Osteocyte (in vitro differentiated cells): ENCODE measurements at places on chromosomes 5 and 9.
A peak's percentile ranks its signal among the peaks of the same experiment; 100 is the strongest.

DNA sequence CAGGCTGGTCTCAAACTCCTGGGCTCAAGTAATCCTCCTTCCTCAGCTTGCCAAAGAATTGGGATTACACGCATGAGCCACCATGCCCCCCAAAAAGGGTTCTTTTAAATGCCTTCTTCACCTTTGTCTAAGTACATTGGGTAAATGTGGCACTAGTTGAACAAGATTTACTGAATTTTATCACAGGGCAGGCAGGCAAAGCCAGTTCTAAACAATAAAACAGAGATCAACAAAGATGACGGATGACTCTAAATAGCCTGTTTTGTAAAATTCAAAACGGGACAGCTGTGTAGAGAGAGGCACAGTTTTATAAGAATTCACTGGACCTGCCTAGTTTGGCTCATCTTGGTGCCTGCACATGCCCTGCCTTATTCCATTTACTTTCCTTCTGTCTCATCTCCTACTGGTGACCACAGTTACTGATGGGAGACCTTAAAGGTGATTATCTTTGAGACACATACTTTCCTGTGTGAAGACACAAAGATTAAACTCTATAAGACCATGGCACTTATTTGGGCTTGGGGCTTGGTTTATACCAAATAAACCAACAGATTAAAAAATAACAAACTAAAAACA lies 149.6 kb upstream of the DMRT1 start:
- DNase-seq, result no peak

GRCh38 chr9:37747271-37747753 lies 6.3 kb upstream of the TRMT10B start:
- DNase-seq, result no peak

DNA sequence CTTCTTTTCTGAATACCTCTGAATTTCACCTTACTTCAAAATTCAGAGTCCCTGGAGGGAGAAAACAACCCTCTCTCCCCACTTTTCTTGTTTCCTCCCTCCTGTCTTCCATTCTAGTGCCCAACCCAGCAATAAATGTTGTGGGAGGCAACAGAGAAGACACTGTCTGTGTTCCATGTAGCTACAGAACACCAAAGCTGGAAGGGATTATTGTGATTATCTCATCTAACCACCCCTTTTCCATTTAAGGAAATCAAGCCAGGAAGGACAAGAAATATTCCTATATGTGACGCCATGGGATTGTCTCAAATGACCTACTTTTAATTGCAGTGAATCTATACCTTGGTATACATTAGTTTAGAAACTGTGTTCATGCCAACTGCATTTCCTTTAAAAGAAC lies 476.6 kb upstream of the TNC start:
- DNase-seq, result no peak

DNA sequence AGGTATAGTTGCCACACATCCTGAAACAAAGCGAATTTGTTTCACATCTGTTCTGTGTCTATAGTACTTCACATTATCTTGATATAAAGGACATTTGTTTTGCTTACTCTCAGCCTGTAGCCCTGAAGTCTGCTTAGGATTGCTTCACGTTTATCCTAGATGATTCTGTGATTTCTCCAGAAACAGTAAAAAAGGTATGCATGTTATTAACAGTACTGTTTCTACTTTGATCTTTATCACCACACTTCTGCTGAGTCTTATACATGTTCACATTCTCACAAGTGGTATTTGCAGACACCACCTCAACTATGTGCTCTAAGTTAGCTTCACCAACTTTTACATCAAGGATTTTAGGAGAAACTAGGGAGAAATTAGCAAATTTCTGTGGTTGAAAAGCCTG lies 47.4 kb upstream of the ADAMTS19 start:
- no peak for DNase-seq

- no peak for DNase-seq
These were observed 53.7 kb downstream of the SPATA31C2 start for GRCh38 chr9:88084357-88085183.

DNA sequence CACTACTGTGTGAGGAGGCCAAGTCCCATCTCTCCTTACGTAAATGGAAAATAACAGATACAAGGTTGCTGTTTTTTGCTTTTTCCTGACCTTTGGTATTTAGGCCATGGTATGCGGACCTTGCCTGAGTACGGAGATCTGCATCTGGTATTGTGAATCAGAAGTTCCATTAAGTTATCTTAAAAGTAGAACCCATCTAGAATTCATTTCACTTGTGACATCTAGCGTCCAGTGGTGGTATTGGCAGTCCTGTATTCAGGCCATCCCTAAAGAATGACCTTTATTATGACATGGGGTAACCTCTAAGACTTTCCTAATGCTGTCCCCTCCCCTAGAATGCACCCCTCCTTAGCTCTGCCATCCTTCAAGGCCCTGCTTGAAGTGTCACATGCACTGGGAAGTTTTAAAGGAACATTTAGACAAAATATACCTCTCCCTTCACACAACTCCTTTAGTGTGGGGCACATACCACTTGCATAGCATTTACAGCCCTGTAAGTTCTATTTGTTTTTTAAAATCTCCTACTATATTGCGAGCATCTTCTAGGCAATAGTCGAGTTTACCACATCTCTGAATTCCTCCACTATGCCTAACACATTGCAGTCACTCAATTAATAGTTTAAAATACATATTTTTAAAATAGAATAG lies 1.9 kb upstream of the SPDL1 start:
- DNase-seq, result no peak

DNA sequence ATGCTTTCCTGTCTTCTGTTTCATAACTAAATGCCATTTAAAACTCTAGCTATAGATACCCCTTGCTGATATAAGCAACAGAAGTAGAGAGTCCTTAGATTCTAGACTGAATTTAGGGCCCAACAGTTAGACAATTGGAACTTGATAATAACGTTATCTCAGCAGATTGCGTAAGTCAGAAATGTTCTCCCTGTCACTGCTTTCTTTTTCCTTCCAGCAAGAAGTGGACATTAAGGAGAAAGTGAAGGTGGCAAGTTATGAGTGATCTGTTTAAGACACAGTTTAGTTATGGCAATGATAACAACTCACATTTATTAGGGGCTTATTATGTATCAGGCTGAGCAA lies 6.9 kb upstream of the GLIS3 start:
- no peak for DNase-seq

DNA sequence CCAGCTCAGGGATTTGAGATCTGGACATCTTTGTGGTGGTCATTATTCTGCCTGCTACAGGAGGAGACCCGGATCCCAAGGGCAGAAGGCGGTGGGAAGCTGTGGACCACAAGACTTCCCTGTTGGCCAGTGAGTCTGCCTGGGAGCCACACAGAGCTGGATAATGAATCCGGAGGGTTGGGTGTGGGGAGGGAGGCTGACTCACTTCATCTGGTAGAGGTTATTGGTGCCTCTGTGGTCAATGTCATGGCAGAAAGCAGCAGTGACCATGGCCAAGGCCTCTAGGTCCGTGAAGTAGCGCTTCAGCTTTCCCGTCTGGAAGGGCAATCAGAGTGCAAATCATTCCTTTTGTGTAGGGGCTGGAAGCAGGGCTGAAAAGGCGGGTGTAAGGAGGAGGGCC lies 58.5 kb downstream of the PDE6A start:
- DNase-seq, result no peak

- DNase-seq, result no peak
These were observed 21.8 kb downstream of the MFAP3 start for GRCh38 chr5:154060606-154061005.

DNA sequence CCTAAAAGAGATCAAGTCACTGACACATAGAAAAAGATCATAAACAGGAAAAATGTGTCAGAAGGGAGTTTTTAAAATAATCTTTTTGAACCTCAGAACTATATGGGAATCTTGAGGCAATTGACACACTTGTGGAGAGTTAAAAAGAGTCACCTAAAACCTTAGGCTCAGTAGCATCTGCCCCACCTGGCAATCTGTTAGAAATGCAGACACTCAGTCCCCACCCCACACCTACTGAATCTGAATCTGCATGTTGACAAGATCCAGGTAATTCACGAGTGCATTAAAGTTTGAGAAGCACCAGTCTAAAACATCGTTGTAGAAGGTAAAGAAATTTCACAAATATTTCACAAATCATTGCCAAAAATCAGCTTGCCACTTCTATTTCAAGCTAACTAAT lies 388.3 kb downstream of the NR2F1-AS1 start:
- no peak for DNase-seq

GRCh38 chr5:143153332-143154119 lies 250.0 kb downstream of the NR3C1 start:
- DNase-seq, result no peak

GRCh38 chr5:120869831-120870230 lies 405.7 kb downstream of the PRR16 start:
- DNase-seq, result no peak

DNA sequence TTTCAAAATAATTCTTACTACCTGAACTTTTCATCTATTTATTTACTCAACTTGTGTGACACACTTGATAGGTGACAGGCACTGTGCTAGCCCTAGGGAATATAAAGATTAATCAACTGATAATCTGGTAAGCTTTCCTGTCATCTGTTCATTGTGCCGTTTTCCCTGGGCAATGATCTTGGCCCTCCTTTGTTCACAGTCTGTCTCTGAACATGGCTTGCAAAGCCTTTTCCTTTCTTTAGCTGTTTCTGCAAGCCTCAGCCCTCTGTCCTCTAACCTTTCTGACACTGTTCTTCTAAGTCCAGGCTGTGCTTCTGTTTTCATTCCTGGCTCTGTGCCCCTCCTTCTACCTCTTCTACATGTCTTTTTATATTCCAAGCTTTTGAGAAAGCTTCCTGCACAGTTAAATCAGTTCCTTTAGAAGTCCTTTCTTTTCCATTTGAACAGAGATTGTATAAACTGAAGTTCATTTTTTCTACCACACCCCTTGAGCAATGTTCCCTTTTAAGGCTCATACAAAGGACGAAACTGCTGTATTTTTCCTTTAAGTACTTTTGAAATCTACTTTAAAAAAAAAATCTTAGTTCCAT lies 803.0 kb upstream of the ZNF608 start:
- no peak for DNase-seq

- no peak for DNase-seq
These were observed 746 bp downstream of the STRBP start for GRCh38 chr9:123267481-123268198.

DNA sequence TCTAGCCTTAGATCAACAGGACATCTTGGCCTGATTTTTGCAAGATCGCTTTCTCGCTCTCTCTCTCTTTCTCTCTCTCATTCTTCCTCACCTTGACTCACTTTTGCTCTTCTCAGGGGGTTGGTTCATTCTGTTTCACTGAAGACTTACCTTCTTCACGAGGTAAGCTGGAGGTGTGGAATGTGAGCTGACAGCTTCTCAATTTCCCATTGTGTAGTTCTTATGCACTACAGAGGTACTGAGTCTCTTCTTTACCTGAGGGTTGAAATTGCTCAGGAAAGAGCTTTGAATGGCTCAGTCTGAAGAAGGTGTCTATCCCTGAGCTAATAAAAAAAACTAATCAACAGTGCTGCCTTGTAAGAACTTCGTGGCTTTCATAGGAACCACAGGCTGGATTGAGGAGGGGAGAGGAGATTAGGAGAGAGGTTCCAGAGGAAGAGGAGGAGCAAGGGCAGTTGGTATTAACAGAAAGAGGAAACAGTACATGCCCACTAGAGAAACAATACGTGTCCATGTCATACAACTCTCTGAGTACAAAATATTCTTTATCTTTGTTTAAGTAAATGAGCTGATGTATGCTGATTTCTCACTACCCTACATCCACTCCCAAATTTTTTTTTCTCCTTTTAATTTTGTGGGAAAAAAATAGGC lies 192.2 kb downstream of the TMEM167A start:
- no peak for DNase-seq

DNA sequence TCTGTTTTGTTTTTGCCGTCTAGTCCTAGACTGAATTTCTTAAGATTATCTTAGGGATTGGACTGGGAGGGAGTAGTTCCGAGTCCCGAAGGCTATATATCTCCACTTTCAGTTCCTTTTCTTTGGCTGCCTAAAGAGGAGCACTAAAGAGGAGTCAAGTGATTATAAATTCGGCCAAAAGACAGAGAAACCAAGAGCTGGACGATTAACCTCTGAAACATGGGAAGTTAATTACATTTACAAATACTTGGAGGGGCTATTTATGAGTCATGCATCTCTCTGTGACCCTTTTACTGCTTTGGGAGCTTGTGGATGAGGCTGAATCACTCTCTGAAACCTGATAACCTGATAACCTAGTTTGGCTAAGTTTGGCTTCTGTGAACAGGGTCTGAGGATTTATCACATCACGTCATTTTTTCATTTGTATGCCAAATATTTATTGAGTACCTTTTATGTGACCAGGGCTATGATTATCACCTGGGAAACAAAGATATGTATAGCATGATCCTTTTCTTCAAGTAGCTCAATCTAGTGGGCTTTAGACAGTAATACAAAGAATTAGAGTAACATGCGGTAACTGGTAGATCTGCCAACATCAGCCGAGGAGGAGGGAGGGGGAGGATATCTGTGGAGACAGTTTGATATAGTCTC lies 180.9 kb downstream of the CD180 start:
- DNase-seq, result no peak

GRCh38 chr5:83608122-83608521 lies 112.5 kb downstream of the HAPLN1 start:
- no peak for DNase-seq

- no peak for DNase-seq
These were observed 39.0 kb upstream of the TARS1 start for GRCh38 chr5:33401482-33402390.

GRCh38 chr5:150676578-150676977 lies 15.5 kb downstream of the MYOZ3 start:
- DNase-seq, result peak; percentile 76

GRCh38 chr9:132670457-132671391 lies at the start of gene GTF3C4:
Gene GTF3C4, plus strand, starts transcription at chr9:132670464. Its CDS starts 135 bp downstream, at chr9:132670599.
- DNase-seq, result no peak

GRCh38 chr5:891117-891836 lies 1.3 kb downstream of the BRD9 start:
- peak; percentile 82 for DNase-seq

- no peak for DNase-seq
These were observed 8.8 kb upstream of the OTULINL start for GRCh38 chr5:14572836-14573235.

DNA sequence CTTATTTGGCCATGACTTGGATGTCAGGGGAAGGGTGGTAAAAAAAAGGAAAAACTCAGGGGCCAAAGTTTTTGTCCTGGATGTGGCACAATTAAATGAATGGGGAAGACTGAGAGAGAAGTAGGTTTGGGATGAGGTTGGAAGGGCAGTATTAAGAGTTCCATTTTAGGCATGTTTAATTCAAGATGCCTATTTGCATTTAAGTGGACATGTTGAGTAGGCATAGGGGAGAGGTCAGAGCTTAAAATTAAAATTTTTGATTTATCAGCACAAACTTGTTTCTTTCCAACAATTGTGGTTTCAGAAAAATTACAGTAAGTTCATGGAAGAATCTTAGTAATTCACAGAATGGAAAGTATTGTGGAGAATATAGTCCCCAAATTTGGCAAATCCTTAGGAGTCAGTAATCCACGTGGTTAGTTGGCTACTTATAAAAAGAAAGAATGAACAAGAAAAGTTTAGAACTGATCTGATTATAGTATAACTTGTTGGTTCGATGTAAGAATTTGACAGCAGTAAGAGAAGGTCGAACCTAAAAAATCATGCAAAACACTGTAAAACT lies 265.9 kb downstream of the SAXO1 start:
- no peak for DNase-seq

- no peak for DNase-seq
These were observed 103.4 kb downstream of the PIP5K1B start for GRCh38 chr9:68808338-68808890.

GRCh38 chr5:171578049-171578828 lies 158.8 kb downstream of the FGF18 start:
- DNase-seq, result peak; percentile 79
